Thoracic aorta (tissue), 2 donors: ENCODE measurements at places on chromosomes 1 and 21. TPM values are rescaled to one million over a fixed set of nuclear protein-coding genes. Genes with fewer than 3 reads are reported as not detected.

GRCh38 chr1:241939798-241940197 lies 17.8 kb upstream of the BECN2 start:
- no peak for DNase-seq

DNA sequence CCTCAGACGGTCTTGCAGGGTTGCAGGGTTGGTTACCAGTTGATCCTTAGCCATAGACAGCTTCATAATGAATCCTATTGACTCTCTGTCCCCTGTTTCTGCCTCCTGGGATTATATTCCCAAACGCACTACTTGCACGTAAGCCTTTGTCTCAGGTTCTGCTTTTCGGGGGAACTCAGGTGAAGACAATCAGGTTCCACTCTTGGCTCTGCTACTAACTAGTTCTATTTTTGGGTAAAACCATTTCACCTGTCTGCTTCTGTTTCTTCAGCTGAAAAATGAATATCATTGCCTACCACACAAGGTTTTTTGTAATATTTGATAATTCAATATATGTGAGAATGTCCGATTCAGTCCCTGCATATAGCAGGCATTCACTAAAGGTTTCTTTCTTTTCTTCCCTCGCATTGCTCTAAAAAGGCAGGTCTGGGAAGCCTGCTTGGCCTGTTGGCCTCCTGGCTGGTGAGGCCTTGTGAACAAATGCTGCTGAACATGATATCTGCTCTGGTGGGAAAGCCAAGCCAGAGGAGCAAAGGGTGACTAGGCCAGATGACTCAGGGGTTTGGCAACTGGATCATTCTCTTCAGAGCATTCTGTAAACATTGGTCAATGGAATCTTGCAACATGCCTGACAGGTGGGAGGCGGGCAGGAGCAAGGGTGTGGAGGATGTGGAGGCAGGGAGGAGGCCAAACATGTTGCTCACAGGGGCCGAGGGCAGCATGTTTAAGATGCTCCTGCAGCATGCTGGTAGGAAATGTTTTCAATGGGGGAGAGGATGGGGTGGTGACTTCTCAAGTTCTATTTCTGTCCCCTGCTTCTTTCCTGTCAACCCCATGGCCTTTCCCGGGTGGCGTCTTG lies 23.8 kb downstream of the IER5 start:
- peak; percentile 86 for DNase-seq

GRCh38 chr1:115837341-115837739 lies 3.6 kb downstream of the NHLH2 start:
- no peak for DNase-seq

S100A7 gene
- total RNA-seq, result not detected

GOLT1A gene
- total RNA-seq, result not detected

CYYR1 gene
- total RNA-seq, result 6.6 TPM

OR2T33 gene
- total RNA-seq, result not detected

DNA sequence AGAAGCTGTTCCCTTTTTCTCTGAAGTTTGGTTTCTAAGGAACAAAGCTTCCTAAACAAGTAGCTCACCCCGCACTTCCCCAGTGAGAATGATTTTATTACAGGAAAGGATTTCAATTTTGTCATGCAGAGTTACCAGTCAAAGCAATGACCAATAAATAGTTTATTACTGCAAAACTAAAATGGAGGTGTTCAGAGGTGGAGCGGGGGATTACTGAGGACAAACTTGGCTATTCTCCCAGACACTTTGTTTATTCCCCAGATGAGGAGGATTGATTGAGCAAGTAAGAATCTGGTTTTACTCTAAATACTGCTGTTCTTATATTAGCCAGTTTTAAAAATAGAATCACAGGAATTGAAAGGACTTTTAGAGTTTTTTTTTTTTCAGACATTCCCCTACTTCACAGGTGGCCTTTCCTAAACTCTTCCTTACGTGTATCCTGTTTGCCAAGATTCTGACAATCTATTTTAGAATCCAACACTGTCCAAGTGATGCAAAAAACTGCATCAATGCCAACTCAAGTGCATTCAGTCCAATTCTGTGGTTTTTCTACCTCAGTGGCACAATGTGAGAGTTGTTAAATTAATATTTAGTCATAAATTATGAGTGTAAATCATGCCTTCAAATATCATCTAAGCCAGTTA lies 136.1 kb downstream of the TNFSF18 start:
- DNase-seq, result no peak

DNA sequence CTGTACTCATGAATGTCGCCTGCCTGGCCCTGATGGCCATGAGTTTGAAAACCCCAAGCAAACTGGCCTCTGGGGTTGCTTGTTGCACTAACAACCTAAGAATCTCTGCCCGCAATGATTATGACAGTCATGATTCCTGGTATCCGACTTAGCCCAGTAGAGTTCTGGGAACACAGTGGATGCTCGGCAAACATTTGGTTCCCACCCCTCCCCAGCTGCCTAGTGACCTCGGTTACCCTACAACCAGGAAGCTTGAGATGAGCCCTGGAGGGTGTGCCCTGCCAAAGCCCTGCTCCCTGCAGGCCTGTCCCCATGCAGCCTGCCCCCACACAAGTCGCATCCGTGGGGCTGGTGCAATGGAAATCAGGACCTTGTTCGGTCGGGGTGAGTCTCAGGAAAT lies 76.0 kb upstream of the ZBTB40 start:
- no peak for DNase-seq

GRCh38 chr1:66156144-66156543 lies 363.4 kb downstream of the PDE4B start:
- DNase-seq, result no peak

DNA sequence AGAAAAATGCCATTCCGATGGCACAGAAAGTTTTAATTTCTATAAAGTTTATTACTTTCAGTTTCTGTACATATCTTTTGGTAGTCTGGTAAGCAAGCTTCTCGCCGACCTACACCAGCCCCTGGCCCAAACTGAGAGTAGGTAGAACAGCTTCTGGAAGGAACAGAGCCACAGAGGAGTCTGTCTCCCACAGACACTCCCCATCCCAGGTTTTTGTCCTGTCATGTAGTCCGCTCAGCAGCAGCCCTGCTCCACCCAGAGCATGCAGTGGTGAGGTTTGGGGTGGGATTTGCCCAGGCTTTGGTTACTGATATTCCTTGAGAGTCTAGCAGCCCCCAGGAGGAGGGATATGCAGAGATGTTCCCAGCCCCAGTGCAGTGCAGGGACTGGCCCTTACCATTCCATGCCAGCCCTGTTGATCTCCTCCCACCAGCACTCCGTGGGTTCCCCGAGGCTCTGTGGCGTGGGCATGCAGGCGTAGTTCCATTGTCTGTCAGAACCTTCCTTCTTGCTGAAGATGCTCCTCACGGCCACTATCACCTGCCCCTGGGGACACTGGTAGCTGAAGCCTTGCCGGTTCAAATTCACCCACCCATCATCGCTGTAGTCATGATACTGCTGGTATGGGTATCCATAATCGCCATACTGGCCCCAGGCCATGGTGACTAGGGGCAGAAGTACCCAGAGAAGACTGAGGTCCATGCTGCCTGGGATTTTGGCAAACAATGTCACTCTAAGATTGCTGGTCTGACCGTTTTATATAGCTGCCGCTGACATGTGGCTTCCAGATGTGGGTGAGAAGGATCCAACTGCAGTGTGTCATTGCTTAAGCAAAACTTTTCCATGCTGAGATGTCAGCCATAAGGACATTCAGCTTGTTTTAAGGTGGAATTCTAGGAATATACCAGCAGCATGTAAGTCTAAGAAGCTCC lies at the start of gene DPT:
TSS of gene DPT (minus strand) at position 734 of the 932 bp plus-strand sequence. CDS start at position 702, 32 bp downstream.
- DNase-seq, result no peak

LMX1A gene
- 0.68 TPM for total RNA-seq

LEPROT gene
- 79.5 TPM for total RNA-seq

PIGR gene
- 7.7 TPM for total RNA-seq

TMPRSS15 gene
- not detected for total RNA-seq

UBAP2L gene
- total RNA-seq, result 92.1 TPM

GRCh38 chr21:38861989-38862683 lies 56.4 kb downstream of the ETS2 start:
- DNase-seq, result no peak

DNA sequence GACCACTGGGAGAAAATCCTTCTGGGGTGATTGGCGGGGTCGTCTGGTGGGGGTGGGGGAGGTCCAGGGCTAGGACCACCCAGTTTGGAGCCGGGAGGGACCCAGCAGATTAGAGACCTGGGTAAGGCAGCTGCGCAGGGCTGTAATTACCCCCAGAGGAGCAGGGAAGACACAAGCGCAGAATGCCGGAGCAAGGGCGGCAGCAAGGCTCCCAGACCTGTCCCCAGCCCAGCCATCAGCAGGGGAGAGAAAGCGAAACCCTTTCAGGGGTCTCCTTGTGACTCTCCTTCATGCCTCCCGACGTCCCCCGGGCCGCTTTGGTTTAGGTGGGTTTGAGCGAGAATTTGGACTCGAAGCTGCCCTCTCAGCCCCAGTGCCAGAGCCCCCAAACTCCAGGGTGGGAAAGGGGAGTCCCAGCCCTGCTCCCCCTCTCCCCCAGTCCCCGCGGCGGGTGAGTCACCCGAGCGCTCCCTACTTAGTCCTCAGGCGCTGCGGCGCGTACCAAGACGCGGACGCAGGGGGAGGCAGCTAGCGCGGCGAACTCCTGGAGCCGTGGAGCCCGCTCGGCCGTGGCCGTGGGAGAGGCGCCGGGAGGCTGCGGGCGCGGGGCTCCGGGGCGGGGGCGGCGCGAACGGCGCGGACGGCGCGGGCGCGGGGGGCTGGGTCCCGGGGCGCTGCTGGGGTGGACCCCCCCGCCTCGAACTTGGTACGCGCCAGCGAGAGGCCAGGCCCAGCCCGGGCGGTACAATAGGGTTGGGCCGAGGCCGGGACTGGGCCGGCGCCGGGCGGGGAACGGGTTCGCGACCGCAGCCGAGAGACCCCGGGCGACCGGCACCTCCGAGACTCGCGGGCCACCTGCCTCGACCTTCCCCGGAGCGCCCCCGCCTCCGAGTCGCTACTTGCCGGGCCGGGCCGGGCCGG lies at the start of gene MAP7D1:
TSS of gene MAP7D1 (plus strand) at position 753 of the 921 bp plus-strand sequence. CDS start 258 bp downstream, outside the sequence.
- DNase-seq, result no peak

GRCh38 chr1:234292011-234292410 lies 81.2 kb upstream of the COA6 start:
- no peak for DNase-seq

ANKRD34A gene
- 1.1 TPM for total RNA-seq

DNA sequence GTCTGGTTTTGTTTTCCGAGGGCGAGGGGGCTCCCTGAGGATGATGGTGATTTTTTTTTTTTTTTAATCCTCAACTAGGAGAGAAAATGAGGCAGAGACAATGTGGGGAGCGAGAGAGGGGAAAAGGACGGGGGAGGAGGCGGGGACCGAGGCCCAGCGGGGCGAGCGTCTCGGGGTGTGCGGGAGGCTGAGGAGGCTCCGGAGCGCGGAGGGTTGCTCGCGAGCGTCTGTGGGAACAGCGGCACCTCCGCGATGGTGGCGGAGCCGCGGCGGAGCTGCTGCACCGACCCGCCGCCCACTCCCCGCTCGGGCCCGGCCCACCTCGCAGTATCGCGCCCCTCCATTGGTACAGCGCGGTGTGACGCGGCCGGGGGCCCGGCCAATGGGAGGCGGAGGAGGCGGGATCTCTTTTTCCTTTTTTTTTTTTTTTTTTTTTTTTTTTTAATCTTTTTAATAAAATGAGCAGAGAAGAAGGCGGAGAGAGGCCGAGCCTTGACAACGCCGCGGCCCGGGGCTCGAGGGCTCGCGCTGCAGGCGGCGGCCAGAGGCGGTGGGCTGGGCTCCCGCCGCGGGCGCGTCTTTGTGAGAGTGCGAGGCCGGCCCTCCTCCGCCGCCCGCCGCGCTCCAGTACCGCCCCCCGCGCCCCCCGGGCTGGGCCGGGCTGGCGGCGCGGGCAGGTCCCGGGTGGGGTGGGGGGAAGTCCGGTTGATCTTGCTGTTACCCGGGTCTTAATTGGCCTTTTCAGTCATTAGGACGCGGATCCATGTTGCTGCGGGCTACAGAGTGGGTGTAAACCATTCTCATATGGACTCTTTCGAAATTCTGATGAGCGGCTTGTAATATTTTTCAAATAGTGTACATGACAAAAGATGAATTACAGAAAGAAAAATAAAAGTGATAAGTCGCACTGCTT lies at the start of gene RERE:
TSS of gene RERE (minus strand) at position 229 of the 913 bp plus-strand sequence.
- peak; percentile 70 for DNase-seq

- DNase-seq, result no peak
Measured at GRCh38 chr1:241142493-241142892, 214.5 kb downstream of the RGS7 start.

- no peak for DNase-seq
Measured at GRCh38 chr1:6905331-6905730, 120.1 kb downstream of the CAMTA1 start.

- DNase-seq, result no peak
Measured at GRCh38 chr1:55287723-55288122, 72.6 kb upstream of the USP24 start.

- no peak for DNase-seq
Measured at GRCh38 chr1:86381223-86381622, 14.9 kb downstream of the ODF2L start.

- no peak for DNase-seq
Measured at GRCh38 chr1:48917070-48917454, 140.4 kb upstream of the BEND5 start.

GRCh38 chr1:13622446-13622845 lies 38.8 kb downstream of the PDPN start:
- DNase-seq, result no peak

DTL gene
- 0.21 TPM for total RNA-seq
